ENCODE measurements at places on chromosomes 2 and 18.

- DNase-seq, result no peak
Measured at GRCh38 chr18:61556862-61557261, 223.6 kb downstream of the CDH20 start.

DNA sequence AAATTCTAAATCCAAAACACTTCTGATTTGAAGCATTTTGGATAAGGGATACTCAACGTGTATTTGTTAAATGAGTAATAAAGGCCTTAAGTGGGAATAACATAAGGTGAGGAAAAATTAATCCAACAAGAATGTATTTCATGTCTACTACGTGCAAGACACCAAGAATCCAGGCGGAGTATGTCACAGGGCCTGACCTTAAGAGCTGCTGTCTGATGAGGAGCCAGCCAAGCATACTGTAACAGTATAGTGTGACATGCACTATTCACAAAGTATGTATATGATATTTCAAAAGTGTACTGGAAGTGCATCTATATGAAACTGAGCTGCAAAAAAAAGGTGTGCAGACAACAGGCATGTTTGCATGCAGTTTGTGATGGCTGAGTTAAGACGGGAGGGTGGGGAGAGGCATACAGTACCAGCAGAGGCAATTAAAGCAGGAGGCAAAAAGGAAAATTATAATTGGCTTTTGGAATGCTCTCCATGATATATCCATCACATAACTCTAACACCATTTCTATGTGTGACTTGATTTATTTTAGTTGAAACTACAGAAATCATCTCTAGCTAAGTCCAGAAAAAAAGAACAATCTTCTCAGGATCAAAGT, 18.2 kb downstream of the IWS1 start:
- no peak for DNase-seq

DNA sequence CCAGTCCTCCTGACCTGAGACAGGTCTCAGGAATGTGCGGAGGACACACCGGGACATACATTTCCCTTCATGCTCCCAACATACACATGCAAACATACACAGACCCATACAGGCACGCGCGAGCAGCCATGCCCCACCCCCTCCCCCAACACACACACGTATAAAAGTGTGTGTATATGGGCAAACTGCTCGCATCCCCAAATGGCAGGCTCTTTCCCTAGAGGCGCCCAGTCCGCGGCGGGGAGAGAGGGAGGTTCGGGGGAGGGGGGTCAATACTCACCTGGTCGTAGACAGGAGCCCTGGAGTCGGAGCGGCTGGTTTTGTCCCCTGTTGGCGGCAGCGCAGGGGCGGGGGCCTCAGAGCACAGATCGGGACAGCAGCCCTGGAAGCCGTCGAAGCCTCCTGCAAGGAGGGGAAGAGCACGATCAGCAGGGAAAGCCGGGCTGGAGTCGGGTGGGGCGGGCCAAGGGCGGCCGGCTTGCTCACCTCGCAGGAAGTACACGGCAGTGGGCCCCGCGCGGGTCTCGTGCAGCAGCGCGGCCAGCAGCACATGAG, 682 bp downstream of the DUSP2 start:
- DNase-seq, result no peak

- no peak for DNase-seq
Measured at GRCh38 chr2:114442510-114442909, at the start of gene DPP10. Gene DPP10 (plus strand): TSS chr2:114442641.

DNA sequence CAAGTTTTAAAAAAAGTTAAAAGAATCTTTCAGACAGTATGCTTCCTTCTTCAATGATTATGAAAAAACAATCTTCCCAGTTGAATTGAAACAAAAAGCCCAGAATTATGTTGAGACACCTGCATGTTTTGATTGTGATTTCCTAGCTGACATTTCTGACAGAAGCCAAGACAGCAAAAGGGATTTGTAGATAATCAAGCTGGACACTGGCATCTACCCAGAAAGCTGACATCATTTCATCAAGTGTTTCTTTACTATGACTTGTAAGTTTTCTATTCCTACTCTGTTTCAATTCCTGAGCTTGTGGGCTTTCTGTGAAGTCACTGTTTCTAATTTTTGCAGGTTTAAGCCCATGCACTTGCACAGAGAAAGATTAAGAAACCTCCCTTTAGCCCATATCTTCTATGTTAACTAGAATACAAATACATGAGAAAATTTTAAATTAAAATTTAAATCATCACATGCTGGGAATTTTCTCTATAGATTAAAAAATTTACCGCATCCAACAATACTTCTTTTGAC, 82.9 kb upstream of the CCDC85A start:
- DNase-seq, result no peak

DNA sequence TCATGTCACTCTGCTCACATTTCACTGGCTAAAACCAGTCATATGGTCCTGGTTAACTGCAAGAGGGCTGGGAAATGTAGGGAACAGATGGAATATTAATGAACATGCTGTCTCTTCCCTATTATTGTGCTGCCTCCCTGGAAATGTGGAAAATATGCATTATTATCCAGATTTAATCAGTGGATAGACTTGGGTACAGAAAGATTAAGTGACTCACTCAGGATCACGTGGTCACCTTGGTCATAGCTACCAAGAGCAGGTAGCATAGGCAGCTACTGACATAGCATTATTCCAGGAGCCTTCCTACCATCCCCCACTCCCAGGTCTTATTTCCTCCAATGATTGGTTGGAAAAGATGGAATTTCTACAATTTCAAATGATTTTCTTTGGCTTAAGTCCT, 141.1 kb downstream of the HRH4 start:
- no peak for DNase-seq

- no peak for DNase-seq
Measured at GRCh38 chr2:94979406-94980375, 45.8 kb upstream of the MAL start.

DNA sequence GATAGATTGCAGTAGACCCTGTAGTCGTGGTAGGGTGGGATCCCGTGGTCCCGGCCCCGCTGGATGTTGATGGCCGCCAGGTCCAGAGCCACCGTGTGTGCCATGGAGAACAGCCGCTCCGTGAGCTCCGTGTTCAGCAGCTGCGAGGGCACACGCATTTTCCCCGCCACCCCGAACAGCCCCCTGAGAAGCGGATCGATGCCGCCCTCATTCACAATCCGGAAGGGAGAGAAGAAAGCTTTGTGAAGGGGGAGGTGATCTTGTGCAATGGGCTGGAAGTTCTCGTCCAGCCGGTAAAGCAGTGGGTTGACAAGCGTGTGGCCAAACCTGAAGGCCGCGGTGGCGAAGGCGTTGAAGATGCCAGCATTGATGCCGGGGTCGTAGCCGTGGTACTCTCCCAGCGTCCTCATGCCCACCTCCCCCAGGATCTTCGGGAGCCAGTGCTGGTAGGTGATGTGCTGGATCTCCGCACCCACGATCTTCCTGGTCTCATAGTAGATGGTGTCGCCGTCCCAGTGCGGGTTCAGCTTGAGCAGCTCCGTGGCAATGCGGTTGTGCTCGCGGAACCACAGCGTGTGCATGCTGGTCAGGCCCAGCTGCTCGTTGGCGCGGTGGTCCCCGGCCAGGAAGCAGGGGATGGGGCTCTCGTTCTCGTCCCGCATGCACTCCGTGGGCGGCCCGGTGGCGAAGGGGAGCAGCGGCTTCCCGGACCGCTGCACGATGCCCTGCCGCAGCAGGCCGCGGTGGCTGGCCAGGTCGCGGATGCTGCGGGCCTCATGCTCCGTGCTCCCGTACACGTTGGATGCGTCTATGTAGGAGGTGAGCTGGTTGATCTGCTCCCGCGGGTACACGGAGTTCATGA, 95.8 kb downstream of the PXDN start:
- DNase-seq, result no peak

DNA sequence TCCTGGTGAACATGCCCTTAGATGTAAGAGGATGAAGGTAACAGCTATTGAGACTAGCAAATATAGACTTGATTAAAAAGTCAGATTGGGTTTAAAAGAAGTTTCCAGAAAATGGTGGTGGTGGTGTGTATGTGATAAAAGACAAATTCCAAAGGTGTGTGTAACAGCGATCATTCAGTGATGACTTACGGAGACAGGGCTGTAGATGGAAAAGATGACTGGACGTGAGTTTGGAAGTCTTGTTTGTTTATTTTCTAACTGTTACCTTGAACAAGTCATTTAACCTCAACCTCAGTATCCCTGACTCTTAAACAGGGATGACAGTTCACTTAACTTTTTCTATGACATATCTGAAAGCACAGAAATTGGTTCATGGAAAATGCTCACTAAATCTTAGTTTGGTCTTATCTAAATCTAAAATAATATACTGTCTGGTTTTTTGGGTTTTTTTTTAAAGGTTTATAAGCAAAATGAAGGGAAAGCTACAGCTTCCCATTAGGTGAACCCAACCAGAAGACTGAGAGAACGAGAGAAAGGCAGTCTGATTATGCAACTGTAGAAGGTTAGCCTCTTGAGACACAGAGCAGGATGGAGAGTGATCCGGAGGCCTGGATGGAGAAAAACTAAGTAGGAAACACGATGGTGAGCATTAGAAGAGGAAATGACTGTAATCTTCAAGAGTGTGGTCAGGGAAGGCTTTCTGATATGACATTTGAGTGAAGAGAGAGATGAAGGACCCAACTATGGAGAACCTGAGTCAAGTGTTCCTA, 71.9 kb downstream of the TCF4 start:
- DNase-seq, result no peak

DNA sequence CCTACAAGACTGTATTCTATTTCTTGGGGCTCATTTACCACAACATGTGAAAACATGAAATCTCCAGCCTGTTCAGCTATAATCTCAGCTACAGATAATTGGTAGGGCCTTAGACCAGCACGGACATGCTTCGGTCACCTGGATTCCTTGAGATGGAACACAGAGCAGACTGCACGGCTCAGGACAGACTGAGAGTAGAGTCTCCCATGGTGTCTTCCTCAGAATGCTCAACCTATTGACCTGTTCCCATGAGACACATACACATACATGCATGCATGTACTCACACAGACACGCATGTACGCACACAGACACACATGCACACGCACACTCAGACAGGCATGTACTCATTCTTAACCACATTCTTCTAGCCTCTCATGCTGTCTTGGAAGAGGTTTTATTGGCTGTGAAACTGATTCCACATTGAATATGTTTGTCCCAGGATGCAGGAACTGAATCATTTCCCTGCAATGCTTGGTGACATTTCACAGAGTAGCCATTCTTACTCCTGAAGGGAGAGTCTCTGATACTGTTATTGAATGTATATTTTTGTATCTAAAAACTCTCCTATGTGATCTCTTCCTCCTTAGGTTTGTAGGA, 23.5 kb upstream of the BZW1 start:
- DNase-seq, result no peak

GRCh38 chr2:111176867-111177266, 56.2 kb downstream of the BCL2L11 start:
- DNase-seq, result no peak

DNA sequence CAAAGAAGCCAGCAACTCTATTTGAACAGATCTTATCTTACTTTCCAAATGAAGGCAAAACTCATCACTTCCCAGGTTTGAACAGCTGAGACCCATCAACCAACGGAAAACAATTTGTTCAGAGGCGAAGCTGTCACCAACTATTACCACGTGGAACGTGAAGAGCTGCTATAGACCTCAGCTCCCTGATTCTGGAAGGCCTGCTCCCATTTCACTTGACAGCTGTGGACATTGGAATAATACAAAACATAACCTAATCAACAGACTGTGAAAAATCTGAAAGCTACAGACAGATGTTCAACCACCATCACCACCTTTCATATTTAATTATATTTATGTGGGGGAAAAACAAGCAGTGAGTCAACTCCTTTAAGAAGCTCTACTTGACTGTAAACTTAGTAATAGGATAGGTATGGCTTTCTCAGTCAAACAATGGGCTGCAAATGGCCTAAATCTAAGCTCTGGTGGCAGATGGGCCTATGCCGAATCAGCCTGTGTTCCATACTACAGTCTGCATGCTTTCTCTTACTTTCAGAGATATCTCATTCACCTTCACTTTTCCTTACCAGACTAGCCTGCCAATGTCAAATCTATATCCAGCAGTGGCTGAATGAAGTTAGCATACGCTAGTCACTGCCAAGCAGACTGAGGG, 896.4 kb downstream of the TDRD15 start:
- DNase-seq, result no peak

GRCh38 chr2:20447437-20448245, 767 bp downstream of the RHOB start:
- DNase-seq, result peak; percentile 47

DNA sequence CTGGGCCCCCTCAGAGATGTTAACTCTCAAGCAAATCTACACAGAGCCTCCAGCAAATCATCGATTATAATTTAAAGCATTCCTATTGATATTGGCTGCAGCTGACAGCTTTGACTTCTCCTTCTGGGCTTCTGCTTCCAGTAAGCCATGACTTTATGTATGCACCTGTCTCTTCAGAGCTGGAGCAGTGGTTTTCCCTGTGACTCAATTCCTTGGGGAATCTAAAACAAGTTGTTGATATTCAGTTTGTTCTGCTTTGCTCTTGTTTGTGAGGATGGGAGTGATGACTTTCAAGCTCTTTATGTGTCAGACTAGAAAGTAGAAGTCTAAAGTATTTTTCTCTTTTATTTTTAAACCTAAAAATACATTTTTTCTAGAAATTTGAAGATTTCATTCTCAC, 45.1 kb upstream of the TNP1 start:
- DNase-seq, result no peak

DNA sequence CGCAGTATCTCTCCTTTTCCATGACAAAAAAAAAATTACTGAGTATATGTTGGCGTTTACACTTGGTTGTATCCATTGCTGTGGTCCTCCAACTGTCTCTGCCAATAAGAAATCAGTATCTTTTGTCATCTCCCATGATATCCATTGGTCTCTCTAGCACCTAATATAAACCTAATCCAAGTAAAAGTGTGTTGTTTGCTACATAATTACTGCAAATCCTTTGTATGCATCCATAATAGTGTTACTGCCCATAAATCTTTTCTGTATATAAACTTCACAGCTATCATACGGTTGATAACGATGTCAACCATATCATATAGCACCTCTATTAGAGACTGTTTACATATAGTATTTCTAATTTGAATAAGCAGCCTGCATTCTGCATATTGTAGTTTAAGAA, 226.9 kb downstream of the AGPS start:
- DNase-seq, result no peak

DNA sequence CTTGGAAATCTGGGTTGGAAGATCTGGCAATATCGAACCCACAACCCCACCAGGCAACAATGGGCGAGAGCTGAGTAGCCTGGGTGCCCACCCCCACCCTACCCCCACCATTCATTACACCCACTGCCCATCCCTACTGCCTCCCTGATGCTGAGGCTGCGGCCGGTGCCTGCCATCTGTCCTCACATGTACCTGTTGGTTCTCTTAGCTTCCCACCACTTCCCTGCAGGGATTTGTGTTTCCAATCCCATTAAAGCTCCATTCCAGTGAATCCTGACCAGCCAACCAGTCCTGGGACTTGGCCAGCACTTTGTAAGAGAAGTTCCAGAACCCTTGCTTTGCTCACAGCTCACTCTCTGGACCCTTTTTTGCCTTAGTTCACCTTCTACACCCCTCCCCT, 163.0 kb upstream of the SH3BP4 start:
- no peak for DNase-seq

All from substantia nigra (tissue), 51 donors.